ENCODE measurements at places on chromosomes 11 and 22.

DNA sequence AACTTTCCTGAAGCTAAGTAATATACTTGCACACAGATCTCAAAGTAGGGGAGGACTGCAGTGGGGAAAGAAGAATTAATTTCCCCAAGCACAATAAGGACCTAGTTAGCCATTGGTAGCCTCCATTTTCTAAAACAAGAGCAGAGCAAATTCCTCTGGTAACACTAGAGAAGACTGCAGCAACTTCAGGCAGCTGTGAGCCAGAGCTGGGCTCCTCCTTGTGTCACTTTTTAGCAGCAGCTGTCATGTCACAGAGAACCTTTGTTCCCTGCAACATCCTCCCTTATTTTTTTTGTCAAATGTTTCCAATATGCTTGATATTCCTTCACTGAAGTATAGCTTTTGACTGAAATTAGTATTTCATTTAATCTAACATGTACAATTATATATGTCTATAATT is 54.4 kb downstream of the RRAS2 start:
- DNase-seq, result no peak

GRCh38 chr11:78514922-78515502 is 59.7 kb downstream of the NARS2 start:
- DNase-seq, result no peak

- no peak for DNase-seq
Measured at GRCh38 chr22:45088576-45088975, 75.1 kb upstream of the NUP50 start.

GRCh38 chr11:75955443-75955842 is 140.4 kb downstream of the UVRAG start:
- DNase-seq, result no peak

GRCh38 chr22:43744700-43745410 is 67.2 kb downstream of the EFCAB6 start:
- DNase-seq, result no peak

- DNase-seq, result no peak
Measured at GRCh38 chr11:69726019-69726418, 22.2 kb upstream of the FGF19 start.

Data from activated gamma-delta T cell treated with Interleukin-2 at 50 U/mL for 16 hours (primary cell).